ENCODE measurements at places on chromosomes 3 and 15.
A peak's percentile ranks its signal among the peaks of the same experiment; 100 is the strongest.

DNA sequence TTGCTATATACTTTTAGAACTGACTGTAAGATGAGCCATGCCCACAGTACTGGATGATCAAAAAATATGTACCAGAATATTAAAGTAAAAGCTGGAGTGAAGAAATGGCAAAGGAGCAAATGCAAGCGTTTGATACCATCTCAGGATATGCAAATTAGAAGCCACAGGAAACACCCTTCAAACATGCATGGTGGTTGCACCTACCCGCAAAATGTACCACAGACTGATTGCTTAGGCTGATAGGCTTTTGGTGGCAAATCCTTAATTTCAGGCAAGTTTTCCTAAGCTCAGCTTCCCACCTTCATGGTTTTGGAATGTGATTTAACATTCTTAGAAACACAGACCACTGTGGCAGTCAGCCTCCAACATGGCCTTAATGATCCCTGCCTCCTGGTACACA lies 149.0 kb downstream of the PDZRN3 start:
- no peak for DNase-seq

GRCh38 chr15:63497642-63498467 lies 6.5 kb upstream of the USP3 start:
- DNase-seq, result no peak

GRCh38 chr3:64392001-64392400 lies 166.7 kb upstream of the PRICKLE2 start:
- DNase-seq, result peak; percentile 34

DNA sequence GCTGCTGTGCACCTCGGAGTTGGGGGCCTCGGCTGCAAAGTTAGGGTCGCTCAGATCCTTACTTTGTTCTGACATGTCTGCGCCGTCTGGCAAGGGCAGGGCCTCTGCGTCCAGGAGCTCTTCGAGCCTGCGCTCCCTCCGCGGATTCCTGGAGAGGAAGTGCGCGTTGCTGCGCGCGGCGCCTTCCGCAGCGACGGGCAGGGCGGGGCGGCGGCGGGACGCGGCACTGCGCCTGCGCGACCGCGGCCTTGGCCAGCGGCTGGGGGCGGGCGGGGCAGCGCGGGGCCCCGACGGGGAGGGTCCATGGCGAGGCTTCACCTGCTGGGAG lies at the start of gene NDN:
Gene NDN (minus strand): TSS at position 163 of the 328 bp plus-strand sequence. CDS start 88 bp downstream, at position 75.
- DNase-seq, result peak; percentile 67

GRCh38 chr3:115022199-115022598 lies 124.9 kb downstream of the ZBTB20 start:
- DNase-seq, result no peak

DNA sequence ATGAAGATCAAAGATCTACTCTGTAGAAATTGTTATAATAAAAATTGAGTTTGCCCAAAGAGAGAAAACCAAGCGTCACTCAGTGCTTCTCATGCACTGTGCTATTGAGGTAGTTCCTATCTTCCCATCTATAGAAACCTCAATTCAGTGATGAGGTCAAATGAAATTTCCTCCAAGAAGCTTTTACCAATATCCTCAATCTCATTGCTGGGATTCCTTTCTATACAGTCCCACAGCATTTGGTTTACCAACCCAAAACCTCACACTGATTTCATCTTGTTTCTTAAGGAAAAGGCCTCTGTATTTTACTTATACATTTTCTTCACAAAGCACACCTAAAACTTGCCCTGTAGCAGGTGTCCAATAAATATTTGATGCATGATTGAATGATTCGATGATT lies 147.2 kb downstream of the ALCAM start:
- DNase-seq, result peak; percentile 65

DNA sequence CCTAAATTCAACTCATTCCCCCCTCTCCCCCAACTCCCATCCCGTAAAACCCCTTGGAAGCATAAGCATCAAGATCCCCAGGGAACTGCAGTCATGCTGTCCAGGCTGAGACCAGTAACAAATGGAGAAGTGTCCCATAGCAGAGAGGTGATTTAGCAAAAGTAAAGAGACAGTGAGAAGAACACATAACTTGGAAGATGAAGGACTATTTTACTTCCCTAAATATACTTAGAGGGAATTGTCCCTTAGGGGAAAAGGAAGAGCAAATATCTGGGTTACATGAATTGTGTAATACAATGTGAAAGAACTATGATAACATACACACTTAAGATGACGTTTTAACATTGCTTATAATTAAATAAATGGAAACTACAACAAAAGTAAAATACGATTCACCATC lies 61.6 kb upstream of the LRRFIP2 start:
- no peak for DNase-seq

DNA sequence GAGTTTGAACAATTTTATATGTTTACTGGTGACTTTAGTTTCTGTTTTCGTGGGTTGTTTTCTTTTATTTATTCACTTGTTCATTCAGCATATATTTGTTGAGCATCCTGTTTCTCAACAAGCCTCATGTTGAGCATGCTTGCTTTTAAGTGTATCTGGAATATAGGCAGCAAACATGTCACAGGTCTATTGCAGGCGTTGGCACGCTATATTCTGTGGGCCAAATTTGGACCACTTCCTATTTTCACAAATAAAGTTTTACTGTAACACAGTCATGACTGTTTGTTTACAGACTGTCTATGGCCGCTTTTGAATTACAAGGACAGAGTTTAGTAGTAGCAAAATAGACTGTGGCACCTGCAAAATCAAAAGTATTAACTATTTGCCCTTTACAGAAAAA lies 89.6 kb downstream of the THRB start:
- DNase-seq, result no peak

DNA sequence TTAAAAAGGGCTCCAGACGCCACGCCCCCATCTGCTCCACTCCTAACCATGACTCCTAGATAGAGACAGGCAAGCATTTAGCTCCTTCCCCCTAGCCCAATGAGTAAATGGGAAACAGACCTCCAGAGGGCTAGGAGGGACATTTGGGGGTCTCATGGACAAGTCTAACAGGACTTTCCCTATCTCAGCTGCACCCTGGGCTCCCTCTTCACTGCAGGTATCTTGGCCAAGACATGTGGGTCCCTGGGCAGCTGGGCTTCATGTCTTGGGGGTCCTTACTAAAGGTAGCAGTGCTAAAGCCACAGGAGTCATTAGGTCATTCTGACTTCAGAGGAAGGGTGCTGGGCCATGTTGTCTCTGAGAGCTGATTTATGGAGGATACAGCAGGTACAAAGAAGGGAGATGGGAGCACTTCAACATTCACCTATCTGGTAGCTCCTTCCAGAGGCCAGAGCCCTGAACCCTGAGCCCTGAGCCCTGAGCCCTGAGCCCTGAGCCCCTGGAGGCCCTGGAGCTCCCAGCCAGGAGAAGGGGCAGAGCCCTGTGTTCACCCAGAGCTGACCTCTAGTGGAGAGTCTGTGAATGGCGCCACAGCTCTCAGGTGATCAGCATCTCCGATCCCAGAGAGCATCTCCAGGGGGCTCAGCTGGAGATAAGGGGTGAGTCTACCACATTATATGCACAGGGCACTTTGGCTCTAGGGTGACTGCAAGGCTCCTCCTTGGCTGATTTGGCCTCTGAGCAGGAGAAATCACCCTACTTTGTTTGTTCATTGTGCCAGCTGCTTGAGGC lies 40.1 kb upstream of the EPHB1 start:
- peak; percentile 50 for DNase-seq

DNA sequence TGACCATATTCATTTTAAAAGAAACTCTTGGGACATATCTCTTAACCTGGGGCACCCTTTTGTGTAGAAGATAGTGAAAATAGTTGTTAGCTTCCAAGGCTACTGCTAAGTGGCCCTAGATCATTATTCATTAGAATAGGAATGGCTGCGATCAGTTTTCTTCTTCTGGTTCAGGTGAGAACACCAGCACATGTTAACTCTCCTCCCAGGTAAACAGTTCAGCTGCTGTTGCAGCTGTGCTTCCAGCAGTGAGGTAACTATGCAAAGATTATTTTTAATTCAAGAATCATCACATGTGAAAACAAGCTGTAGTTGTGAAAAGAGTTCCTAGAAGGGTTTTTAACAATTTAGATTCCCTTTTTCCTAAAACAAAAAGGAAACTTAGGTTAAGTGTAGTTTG lies 43.3 kb downstream of the ZPLD1 start:
- DNase-seq, result no peak

DNA sequence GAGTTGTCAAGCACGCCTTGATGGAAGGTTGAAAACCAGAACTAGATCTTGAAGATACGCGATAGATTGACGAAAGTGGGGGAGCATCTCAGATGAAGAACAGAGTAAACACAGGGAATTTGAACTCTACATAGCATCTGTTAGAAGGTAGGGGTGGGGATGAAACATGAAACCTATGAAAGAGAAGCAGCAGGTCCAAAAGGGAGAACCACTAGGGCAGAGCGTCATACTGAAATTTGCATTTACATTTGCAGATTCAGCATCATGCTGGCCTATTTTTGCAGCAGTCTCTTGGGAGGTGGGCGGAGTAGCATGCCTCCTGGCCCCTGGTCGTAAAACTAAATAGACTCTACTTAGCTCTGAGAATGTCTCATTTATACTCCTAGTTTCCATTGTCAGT lies 46.1 kb upstream of the RASGRP1 start:
- DNase-seq, result no peak

- DNase-seq, result no peak
Measured at GRCh38 chr3:104685492-104685891, 681.2 kb upstream of the ALCAM start.

DNA sequence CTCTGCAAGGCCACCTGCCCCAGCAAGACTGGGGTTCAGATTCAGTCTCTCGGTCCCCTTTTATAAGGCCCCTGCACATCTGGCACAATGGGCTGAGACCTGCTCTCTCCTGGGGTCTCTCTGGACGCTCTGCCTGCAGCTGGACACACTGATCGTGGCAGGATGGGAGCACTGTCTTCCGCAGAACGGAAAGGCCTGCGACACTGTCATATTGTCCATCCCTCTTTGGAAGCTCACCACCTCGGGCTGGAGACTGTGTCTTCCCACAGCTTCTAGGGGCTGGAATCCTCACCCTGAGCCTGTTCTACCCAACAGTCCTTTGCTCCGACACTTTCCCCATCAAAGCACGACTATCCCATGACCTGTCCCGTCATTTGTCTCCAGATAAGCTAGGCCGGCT lies 11.5 kb upstream of the IGDCC4 start:
- DNase-seq, result no peak

DNA sequence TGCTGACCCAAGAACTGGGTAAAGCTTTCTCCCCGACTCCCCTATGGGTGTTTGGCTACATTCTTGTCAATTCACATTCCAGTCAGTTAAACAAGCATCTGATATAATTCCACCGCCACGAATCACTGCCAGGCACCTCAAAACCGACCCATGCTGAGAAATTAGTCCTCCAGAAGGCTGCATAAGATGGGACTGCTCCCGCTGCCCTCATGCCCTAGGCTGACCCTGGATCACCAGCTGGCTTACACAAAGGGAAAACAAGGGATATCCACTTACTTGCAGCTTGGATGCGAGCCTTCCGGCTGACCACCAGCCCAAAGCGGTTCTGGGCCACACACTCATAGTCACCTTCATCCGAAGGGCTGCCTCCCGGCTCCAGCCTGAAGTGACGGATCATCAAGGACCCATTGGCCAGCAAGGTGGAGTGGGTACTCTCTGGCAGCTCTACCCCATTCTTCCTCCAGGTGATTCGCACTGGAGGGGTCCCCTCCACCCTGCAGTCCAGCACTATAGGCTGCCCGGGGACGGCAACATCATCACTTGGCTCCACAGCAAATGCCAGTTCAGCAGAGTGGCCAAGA lies 2.9 kb downstream of the IGDCC3 start:
- DNase-seq, result peak; percentile 80

- DNase-seq, result no peak
Measured at GRCh38 chr15:89450076-89451006, 46.0 kb downstream of the RHCG start.

GRCh38 chr3:150110097-150110496 lies 139.4 kb upstream of the PFN2 start:
- DNase-seq, result no peak

- no peak for DNase-seq
Measured at GRCh38 chr3:7632305-7632704, 771.4 kb downstream of the GRM7 start.

DNA sequence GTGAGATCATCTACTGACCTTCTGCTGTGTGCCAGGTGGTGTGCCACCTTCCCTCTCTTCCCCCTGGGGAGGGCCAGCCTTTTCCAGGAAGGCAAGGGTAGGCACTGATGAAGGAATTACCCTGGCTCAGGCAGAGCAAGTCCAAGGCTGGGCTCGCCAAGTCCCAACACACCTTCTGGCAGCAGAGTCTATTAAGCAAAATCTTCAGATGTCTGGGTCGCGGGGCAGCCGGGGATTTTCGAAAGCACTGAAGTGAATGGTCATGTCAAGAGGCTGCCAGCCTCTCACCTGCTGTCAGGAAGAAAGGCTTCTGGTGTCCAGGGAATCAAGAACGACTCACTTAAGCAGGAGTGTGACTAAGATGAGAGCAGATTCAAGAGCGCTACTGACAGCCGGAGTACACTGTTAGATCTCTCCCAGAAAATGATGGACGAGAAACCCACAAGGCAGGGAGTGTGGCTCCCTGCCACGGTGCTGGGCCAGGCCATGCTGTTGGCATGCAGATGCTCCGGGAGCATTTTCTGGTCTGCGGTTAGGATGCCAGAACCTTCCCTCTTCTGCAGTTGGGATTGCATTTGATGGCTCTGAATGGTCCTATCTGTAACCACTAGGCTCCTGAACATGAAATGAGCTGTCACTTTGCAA lies 479.8 kb downstream of the SHQ1 start:
- peak; percentile 30 for DNase-seq

DNA sequence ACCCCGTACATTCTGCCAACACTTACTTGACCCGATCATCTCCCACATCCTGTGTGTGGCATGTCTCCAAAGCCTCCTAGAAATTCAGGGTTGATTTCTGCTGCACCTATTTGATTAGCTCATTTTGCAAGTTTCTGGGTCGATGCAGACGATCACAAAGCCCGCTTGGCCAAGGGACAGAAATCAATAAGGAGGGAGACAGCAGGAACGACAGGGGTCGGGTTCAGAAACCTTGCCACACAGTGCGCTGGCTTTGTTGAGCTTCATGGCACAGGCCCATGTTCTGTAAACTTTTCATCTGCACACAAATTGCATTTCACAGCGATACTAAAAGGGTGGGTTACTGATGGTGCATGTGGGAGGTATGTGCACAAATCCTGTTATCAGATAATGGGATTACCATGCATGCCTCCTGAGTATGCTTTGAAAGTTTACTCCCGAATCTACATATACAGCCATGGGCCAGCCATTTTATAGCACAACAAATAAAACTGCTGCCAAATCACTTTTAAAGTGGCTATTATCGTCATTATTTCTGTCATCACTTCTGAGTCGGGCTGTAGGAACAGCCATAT lies 95.9 kb upstream of the ATP11B start:
- DNase-seq, result no peak

GRCh38 chr15:37824717-37825382 lies 109.6 kb upstream of the TMCO5A start:
- DNase-seq, result peak; percentile 97

Measured in fibroblast of skin of right biceps (primary cell).